ENCODE measurements at places on chromosomes 12 and 14.

- DNase-seq = no peak
Observed at GRCh38 chr14:20618271-20618749, 23.2 kb downstream of the OR6S1 start.

GRCh38 chr12:128617304-128617833, 206.4 kb downstream of the SLC15A4 start:
- DNase-seq = no peak

DNA sequence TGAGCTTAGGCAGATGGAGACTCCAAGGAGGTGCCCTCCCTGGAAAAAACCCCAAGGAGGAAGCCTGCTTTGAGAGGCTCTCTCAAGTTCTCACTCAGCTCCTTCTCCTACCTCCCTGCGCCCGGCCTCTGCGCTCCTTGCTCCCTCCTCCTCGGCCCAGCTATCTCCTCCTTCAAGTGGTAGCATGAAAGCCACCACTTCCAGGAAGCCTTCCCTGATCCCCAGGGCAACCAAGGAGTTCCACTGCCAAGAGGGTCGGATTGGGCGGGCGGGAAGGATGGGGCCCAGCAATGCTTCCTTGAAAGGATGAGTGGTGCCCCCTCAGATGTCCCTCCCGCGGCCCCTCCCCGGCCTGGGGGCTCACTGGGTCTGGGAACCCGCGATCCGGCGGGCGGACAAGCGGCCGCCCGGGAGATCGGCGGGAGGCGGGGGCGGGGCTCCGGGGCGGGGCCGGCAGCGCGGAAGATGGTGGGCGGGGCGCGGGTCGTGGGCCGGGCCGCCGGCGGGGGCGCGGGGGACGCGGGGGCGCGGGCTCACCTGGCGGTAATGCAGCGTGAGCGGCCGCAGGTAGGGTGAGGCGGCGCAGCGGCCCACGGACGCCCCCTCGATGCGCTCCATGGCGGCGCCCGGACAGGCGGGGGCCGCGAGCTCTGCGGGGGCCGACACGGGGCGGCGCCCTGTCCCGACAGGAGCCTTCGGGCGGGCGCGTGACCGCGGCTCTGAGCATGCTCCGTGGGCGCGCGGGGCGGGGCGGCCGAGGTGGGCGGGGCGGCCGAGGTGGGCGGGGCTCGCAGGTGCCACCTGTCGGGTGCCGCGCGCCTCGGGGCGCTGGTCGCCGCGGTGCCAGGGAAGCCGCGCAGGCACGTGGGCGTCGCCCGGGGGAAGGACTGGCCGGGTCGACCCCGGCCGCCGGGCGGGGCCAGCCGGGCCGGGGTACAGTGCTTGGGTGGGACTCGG, at the start of gene NUDT14:
Gene NUDT14 (minus strand): TSS at position 721 of the 957 bp plus-strand sequence. CDS start 103 bp downstream, at position 618.
- peak; percentile 79 for DNase-seq

DNA sequence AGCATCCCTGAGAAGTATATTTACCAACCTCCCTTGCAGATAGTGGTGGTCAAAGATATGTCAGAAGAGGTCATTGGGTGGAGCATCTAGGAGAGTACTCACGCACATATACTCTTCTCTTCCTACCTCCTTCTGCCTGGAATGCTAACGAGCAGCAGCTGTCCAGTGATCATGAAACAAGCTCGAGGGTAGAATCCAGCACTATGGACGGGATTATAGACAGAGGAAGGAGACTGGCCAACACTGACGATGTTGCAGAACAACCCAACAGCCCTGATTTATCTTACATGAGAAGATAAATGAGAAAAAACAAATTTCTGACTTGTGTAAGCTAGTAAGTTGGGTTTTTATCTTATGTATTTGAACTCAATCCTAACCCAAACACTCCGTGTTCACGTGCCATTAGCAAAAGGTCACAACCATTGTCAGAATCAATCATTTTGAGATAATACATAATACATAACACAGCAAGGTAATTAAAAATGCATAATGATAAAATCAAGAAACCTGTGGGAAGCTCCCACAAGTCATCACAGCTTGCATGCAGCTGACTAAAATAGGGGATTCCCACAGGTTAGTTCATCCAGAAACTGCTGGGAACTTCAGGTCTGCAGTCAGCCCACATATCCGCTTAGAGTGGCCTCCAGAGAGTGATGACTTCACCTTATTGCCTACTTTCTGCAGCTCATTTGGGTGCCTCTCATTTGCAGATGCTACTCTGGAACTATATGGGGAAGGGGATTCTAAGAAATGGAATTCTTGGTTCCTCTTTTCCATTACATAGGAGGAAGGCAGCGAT, 36.3 kb upstream of the STK38L start:
- DNase-seq = no peak

DNA sequence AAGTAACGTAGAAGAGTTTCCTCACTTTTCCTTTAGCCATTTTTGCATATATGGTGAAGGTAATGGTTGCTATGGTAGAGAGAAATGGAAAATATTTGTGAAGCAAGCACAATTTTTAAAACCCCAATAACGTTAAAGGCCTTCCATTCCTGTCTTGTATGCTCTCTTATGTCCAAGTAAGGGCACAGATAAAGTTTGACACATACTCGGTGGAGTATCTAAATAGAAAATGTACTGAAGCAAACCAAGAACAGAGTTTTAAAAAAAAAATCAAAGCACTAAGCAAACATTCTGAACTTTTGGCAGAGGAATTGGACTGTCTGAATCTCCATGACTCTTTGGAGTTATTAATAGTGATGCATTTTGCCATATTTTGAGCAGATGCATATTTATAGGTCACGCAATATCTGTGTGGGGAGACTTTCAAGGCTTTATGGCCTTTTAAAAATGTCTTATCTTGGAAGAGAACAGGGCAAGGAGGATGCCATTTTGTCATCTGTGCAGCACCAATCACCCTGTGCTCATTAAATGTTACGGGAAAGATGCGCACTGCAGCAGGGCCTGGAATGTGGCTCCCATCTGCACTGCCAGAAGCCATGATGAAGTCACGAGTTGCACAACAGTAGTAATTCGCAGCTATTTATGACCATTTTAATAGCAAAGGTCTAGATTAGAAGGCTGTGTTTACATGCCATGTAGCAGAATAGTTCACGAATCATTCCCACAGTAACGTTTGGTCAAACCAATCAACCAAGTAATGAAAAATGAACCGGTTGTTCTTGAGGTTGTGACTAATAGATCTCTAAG, 23.3 kb upstream of the AMIGO2 start:
- no peak for DNase-seq

- DNase-seq = no peak
Observed at GRCh38 chr14:76773956-76774820, 12.9 kb downstream of the VASH1 start.

DNA sequence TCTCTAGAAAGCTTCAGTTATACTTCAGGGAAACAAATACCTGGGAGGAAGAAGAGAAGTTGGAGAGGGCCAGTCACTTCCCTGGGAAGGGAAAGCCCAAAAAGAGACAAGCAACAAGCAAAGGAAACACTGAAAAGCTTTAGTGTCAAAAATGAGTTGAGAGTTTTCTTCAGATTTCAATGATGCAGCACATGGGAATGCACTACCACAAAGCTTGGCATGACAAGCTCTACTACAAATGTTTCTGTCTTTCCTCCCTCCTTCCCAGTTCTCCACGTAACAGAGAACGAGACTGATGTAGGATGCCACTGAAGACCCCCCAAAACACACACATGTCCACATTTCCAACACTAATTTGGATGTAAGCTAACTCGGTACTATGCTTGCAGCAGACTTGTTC, 26.8 kb upstream of the ADAMTS20 start:
- no peak for DNase-seq

DNA sequence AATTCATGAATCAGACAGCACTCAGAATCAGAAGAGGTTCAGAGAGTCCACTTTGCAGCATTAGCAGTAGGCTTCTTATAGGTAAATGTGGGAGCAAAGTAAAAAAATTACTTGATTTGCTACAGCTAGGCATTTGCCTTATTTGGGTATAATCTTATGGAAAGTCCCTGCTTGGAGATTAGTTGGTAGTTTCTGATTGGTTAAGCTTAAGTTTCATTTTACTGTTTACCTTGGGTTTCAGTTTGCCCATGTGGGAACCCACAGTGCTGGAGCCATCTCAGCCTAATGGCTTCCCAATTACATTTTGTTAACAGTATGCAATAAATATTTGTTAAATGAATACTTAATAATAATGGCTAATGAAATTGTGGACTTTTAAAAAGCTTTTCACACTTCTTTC, 311.0 kb upstream of the FLRT2 start:
- DNase-seq = no peak

DNA sequence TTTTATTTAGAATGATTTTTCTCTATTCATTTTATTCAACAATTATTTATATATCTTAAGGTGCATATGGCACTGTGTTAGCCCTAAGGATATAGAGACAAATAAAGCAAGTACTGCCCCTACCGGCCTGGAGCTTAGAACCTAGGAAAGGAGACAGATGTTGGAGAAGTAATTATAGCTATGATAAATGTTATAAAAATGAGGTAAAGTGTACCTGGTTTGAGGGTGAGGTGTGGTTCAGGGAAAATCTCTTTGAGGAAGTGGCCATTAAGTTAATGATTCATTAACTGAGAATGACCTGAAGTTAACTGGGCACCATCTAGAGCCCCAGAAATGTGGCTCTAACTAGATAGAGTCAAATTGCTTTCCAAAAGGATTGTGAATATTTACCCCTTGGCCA, 31.9 kb downstream of the CDKL1 start:
- no peak for DNase-seq

- DNase-seq = no peak
Observed at GRCh38 chr12:16307856-16308475, 30.5 kb upstream of the SLC15A5 start.

DNA sequence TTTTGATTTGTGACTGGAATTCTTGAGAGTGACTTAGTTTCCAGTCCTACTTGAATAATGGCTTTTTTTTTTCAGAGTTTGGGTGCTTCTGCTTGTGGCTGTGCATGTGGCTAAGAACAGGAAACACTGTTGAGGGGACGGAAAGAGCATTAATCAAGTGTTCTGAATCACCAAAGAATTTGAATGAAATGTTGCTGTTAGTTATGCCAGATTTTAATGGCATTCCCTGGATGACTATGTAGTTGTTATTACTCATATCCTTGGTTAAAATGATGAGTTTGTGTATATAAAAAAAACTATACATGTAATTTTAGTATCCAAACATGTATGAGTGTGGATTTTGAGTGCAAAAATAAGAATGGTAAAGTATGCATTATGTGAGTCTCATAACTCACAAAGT, 347.9 kb downstream of the BCAT1 start:
- DNase-seq = no peak

- DNase-seq = peak; percentile 3
Observed at GRCh38 chr14:29085546-29085945, 319.0 kb downstream of the FOXG1 start.

GRCh38 chr14:93957751-93958566, 18.4 kb downstream of the ASB2 start:
- no peak for DNase-seq

- DNase-seq = no peak
Observed at GRCh38 chr12:2323532-2324255, 270.9 kb downstream of the CACNA1C start.

- peak; percentile 89 for DNase-seq
Observed at GRCh38 chr12:66066137-66066928, 64.2 kb downstream of the LLPH start.

DNA sequence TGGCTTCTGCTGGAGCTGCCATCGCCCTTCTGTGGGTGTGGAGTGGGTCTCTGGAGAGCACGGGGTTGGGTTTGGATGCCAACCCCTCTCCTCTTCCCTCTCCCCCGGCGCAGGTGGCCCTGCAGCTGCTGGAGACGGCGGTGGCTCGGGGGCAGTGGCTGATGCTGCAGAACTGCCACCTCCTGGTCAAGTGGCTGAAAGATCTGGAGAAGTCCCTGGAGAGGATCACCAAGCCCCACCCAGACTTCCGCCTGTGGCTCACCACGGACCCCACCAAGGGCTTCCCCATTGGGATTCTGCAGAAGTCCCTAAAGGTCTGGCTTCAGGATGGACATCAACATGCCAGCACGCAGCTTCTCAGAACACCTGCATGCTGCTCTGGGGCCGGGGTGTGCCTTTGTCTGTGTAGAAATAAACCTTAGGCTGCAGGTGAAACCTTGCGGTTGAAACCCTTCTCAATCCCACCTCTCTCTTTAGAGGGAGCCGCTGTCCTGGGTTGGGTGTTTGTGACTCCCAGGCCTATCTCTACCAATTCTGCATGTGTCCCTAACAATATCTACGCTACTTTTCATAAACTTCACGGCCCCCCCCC, 44.3 kb downstream of the CCDC92 start:
- peak; percentile 60 for DNase-seq

DNA sequence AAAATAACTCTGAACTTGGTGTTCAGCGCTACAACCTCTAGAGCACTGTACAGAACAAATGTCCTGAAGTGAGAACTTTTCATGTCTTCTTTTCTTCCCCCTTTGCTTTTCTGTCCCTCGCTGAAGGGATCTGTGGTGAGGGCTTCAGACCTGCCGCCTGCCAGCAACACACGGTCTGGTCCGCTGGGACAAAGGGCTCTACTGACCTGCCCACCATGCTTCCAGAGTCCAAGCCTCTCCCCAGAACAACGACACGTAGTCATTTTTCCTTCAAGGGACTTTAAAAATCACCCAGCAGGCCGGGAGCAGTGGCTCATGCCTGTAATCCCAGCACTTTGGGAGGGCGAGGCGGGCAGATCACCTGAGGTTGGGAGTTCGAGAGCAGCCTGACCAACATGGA, 140.4 kb downstream of the EFCAB11 start:
- DNase-seq = no peak

GRCh38 chr12:131929581-131930456, 743 bp downstream of the PUS1 start:
- DNase-seq = peak; percentile 40

- DNase-seq = no peak
Observed at GRCh38 chr12:99824900-99825542, 159.7 kb downstream of the ANKS1B start.
